ENCODE measurements at places on chromosomes 3 and 15. TPM values are rescaled to one million over a fixed set of nuclear protein-coding genes. Genes with fewer than 3 reads are reported as not detected.

GRCh38 chr15:49301562-49301961 is 121.5 kb upstream of the FGF7 start:
- no peak for DNase-seq

DNA sequence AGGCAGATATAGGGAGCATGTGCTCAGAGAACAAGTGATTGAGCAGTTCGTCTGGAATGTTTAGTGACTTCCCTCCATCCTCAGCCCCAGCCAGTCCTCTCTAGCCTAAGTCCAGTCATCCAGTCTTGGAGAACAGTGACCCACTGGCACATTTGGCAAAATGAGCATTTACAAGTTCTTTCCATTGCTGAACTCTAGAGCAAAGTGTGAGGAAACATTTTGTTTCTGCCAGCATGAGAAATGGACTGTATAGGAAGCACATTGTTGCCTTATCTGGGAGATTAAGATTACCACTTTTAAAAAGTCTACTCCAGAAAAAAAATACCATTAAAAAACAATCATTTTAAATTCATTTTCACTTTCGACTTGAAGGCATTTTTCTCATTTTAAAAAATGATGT is 353.6 kb downstream of the SHQ1 start:
- DNase-seq: no peak

DNA sequence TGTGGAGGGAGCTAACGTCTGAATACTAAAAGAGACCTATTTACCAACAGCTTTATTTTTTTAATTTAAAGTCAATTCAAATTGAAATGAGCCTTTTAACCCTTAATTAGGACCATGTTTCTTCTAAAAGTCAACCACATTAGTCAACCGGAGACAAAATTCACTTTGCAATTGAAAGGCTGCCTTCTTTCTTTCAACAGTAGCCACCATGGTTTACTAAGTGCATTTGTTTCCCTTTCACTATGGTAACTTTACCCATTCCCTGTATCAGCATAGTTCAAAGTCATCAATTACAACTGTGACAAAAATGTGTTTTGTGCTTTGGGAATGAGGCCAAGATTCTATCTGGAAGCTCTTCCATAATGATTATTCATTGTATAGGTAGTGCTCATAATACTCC is 225.4 kb downstream of the EPHA3 start:
- DNase-seq: no peak

- no peak for DNase-seq
Observed at GRCh38 chr3:56339671-56340070, 128.6 kb downstream of the ERC2 start.

DNA sequence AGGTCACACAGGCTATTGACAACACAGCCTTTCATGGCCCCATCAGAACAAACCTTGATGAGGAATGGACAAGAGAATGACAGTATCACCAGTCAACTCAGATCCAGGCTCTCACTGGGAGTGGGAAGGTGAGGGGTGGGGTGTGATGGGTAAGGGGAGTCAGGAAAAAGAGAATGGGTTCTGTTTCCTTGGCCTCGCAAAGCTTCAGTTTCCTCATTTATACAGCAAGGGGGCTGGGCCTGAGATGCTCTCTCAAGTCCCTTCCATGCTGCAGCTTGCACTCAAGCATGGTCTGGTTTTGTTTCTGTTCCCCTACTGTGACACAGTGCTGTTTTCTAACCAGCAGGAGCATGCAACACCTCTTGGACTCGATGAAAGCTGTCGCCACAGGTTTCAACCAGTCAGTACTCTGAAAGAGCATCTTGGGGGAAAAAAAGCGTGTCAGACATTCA is 65.7 kb upstream of the IL12A start:
- DNase-seq: peak; percentile 2

- DNase-seq: no peak
Observed at GRCh38 chr15:25182736-25183445, 228.1 kb downstream of the SNRPN start.

DNA sequence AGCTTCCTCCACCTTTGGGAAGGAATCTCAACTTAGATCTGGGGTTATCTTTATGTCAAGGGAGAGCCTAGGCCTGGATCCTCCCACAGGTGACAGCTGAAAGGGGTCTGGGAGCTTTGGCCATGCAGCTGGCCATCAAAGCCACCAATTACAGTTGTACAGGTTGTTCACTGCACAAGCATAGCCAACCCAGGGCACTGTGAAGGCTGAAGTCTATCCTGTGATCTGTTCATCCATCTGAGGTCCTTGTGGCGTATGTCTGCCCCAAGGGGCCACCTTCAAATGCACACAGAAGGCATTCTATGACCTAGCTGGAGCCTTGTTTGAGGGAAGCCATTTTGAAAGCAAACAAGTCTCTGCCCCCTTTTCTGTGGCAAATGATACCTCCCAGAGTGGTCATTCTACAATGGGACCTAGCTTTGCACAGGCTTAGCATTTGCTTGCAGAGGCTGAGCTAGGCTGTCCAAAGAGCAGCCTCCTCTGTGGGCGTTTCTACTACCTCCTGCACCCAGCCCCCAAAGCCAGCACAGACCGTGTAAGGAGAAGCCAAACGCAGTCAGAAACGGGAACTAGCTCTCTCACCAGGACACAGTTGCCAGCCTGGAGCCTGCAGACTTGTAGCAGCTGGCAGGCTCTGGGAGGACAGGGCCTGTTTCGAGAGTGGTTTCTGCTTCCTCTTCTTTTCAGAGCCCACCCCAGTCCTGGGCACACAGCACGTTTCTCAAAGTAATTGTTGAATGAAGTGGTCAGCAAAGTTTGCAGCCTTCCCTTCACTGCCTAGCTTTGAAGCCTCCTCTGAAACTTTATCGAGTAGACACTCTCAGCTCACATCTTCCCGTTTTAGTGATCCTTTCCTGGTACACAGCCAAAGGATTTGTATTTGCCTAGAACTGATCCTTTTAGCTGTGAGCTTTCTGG is 157.3 kb upstream of the SMAD3 start:
- DNase-seq: peak; percentile 72

- no peak for DNase-seq
Observed at GRCh38 chr3:72657666-72658065, 190.6 kb downstream of the SHQ1 start.

GRCh38 chr15:76576523-76577279 is 240.1 kb downstream of the ISL2 start:
- DNase-seq: no peak

DNA sequence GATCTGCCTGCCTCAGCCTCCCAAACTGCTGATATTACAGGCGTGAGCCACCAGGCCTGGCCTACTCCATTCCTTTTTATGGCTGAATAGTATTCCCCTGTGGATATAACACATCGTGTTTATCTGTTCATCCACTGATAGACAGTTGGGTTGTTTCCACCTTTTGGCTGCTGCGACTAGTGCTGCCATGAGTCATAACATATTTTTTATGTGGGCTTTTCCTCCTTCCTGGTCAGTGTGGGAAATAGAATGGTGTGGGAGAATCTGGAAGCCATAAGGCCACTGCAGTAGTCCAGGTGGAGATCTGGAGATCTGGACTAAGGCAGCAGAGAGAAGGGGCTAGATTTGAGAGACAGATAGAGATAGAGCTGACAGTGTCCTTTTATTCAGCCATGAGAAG is 16.2 kb downstream of the LCMT2 start:
- DNase-seq: no peak

DNA sequence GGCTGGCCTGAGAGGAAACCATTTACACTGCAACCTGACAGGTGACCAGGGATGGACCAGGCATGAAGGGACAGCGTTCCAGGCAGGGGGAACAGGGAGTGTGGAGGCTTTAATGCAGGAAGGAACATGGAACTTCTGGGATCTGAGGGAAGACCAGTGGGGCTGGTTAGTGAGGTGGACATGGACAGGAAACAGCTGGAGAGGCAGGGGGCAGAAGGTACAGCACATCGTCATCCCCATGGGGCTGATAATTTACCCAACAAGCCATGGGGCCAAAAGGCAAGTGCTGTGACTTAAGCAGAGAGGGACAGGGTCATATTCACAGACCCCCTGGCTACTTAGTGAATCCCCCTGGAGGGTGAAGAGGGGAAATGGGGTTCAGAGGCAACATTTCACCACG is 77.0 kb upstream of the LARS2 start:
- no peak for DNase-seq

- DNase-seq: no peak
Observed at GRCh38 chr3:10305331-10305902, 12.7 kb upstream of the GHRL start.

DNA sequence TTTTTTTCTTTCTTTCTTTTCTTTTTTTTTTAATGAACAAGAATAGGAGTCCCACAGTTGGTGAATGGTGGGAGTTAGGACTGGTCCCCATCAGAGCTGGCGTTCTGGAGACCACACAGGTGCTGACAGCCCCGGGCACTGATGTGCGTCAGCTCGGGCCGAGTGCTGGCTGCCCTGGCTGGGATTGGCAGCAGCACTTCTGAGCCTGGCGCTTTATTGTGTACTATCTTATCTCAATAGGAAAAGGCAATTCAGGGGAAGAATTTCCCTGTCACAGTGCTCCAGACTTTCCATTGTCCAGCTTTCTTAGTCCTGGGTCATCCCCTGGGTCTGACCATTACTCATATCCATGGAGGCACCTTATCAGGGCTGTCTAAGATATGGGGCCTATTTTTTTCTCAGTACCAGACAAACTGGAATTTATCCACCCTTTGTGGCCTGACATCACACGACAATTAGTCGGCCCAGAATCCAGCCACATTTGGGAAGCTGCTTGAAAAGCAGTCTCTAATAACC is 54.1 kb downstream of the TMEM44 start:
- no peak for DNase-seq

DNA sequence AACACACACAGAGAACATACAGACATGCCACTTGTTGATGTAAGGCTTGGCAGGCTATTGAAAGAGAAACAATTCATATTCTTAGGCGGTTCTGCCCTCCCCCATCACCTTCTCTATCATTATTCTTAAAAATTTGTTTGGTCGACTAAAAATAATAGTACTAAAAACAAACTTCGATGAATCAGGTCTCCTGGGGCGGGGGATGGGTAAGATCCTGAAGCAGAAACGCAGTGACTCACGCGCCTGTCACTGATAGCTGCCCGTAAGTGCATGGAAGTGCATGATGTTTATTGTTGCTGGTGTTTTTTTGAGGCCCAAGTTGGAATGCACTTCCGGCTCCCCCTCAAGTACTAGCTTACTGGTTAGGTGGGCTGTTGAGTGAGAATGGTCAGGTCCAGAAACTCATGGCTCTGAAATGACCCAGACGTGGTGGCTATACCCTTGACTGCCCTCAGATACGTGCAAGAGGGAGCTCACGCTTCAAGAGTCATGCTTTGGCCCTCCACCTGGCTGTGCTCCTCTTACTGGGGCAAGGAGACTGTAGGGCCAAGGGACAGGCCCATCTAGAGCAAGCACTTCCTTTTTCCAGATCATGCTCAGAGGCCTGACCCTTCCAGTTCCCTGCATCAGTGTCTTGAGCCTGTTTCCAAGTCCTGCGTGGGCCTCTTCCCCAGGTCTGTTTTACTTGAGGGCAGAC is 10.9 kb downstream of the SMAD3 start:
- peak; percentile 85 for DNase-seq

GRCh38 chr3:167837466-167837865 is 101.9 kb downstream of the SERPINI1 start:
- DNase-seq: peak; percentile 39

GRCh38 chr3:184676927-184677326 is 34.9 kb downstream of the MAGEF1 start:
- peak; percentile 10 for DNase-seq

- DNase-seq: no peak
Observed at GRCh38 chr3:38476157-38476756, 19.9 kb upstream of the EXOG start.

DNA sequence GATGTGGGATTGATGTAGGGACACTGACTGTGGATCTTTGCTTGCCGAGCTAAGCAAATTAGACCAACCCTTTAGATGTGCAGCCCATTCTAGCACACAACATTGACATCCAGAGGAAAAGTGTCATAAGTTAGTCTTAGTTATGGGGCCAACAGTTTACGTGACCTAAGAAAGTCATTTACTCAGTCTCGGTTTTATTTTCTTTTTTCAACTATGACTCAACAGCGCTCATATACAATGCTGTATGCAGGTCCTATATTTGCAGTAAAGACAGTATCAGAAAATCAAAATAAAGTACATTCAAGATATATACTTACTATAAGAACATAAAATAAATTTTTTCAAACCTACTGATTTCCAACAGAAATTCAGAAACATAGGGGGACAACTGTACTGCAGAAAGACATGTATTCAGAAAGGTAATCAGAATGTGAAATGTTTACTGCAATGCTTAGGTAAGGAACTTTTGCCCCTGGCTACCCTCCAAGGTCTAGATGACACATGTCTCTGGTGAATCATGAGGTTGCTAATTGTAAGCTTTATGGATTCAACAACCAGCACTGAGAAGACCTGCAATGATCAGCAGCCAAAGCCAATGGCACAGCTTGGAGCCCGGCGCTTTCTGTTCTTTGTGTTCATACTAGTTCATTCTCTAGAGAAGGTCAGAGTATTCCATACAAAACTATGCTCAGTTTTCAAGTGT is 317.5 kb upstream of the CNTN6 start:
- no peak for DNase-seq

DNA sequence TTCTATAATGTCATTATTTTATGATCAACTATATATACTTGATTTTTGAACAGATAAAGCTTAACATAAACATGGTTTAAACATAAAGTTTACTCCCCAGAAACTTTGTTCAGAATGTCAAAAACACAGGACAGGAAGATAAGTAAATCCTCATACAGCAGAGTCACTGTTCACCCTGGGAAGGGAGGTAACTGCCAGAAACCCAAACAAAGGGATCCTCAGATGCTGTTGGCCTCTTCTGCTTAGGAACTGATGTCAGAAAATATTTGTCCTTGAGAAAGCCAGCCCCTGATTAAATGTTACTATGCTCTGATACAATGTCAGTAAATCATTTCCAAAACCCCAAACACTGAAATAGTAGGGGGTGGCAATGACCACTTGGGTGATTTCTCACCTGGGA is 185.3 kb downstream of the TJP1 start:
- DNase-seq: no peak

DNA sequence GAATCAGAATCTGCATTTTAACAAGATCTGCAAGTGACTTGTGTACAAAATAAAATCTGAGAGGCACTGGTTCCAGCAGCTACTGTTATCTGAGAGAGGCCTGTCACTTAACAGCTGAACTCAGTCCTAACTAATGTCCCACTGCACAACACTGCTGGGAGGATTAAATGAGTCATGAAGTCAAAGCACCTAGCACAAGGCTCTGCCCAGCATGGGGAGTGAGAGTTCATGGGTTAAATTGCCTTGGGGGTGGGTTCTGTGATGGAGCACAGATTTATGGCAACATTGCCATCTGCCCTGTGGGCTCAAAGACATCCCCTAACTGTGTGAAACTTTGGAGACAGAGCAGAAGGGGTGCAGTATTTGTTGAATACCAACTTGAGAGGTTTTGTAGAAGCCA is 250.9 kb downstream of the PLCL2 start:
- DNase-seq: no peak

GPR62 gene
- not detected for total RNA-seq

CXCR6 gene
- not detected for total RNA-seq

ISLR2 gene
- total RNA-seq: not detected

SPINK8 gene
- total RNA-seq: not detected

ARHGAP11A gene
- 134 TPM for total RNA-seq

SLC2A2 gene
- total RNA-seq: not detected

CD200R1 gene
- 0.17 TPM for total RNA-seq

Measured in OCI-LY7 (cell line).